A549 treated with AZD2906 at 1 μM for 4 hours (cell line): ENCODE measurements at places on chromosomes 12 and 14. TPM values are rescaled to one million over a fixed set of nuclear protein-coding genes. Genes with fewer than 3 reads are reported as not detected.

The KLRK1 gene
- total RNA-seq, result 0.18 TPM in 1 of 5 replicates, not detected in the others

The PLBD1 gene
- 4.1 to 4.8 TPM (median 4.3 TPM) in 5 replicates for total RNA-seq

The ZBTB1 gene
- total RNA-seq, result 19.5 to 22.0 TPM (median 21.1 TPM) in 5 replicates

The GLIPR1L2 gene
- total RNA-seq, result 0.14 to 0.24 TPM (median 0.17 TPM) in 4 of 5 replicates, not detected in the other

The LBHD2 gene
- 0.18 to 0.25 TPM (median 0.22 TPM) in 3 of 5 replicates, not detected in the others for total RNA-seq

The DNAI7 gene
- 0.11 to 0.39 TPM (median 0.13 TPM) in 5 replicates for total RNA-seq

The CEBPE gene
- total RNA-seq, result 0.06 TPM in 1 of 5 replicates, not detected in the others

The CPNE6 gene
- 0.05 to 0.12 TPM (median 0.06 TPM) in 4 of 5 replicates, not detected in the other for total RNA-seq

The C12orf50 gene
- 0.14 TPM in 1 of 5 replicates, not detected in the others for total RNA-seq

The YY1 gene
- total RNA-seq, result 62.4 to 68.7 TPM (median 66.8 TPM) in 5 replicates

The ITPR2 gene
- 1.3 to 3.0 TPM (median 2.2 TPM) in 5 replicates for total RNA-seq

The LRRC74A gene
- not detected in 5 replicates for total RNA-seq

The TRHDE gene
- 0.01 to 0.15 TPM (median 0.03 TPM) in 5 replicates for total RNA-seq

The KERA gene
- not detected in 5 replicates for total RNA-seq

The LMNTD1 gene
- total RNA-seq, result not detected in 5 replicates

The AMHR2 gene
- 0.48 to 1.1 TPM (median 1.00 TPM) in 5 replicates for total RNA-seq

The TWF1 gene
- total RNA-seq, result 57.1 to 73.5 TPM (median 64.2 TPM) in 5 replicates

The LRCOL1 gene
- total RNA-seq, result not detected in 5 replicates

The KRT7 gene
- total RNA-seq, result 5,269 to 6,220 TPM (median 5,903 TPM) in 5 replicates

The DIO3 gene
- 0.03 to 0.07 TPM (median 0.06 TPM) in 4 of 5 replicates, not detected in the other for total RNA-seq

The KRT82 gene
- total RNA-seq, result not detected in 5 replicates

The LALBA gene
- not detected in 5 replicates for total RNA-seq

The RHEBL1 gene
- total RNA-seq, result 3.2 to 5.1 TPM (median 4.1 TPM) in 5 replicates

The MYF5 gene
- total RNA-seq, result not detected in 5 replicates

The SPTB gene
- 1.4 to 1.7 TPM (median 1.5 TPM) in 5 replicates for total RNA-seq

The ADGRD1 gene
- 0.42 to 0.75 TPM (median 0.48 TPM) in 5 replicates for total RNA-seq

The KCNK13 gene
- 0.07 to 0.18 TPM (median 0.14 TPM) in 5 replicates for total RNA-seq

The KRT86 gene
- total RNA-seq, result 30.0 to 47.3 TPM (median 45.3 TPM) in 5 replicates

The TPH2 gene
- total RNA-seq, result not detected in 5 replicates

The ZNF385A gene
- total RNA-seq, result 14.0 to 21.2 TPM (median 19.8 TPM) in 5 replicates

The OASL gene
- total RNA-seq, result 1.8 to 3.6 TPM (median 2.5 TPM) in 5 replicates

The OR6C75 gene
- total RNA-seq, result not detected in 5 replicates

The KRT72 gene
- total RNA-seq, result 0.05 TPM in 1 of 5 replicates, not detected in the others

The TMEM120B gene
- 11.7 to 16.9 TPM (median 16.0 TPM) in 5 replicates for total RNA-seq

The ACOT6 gene
- not detected in 5 replicates for total RNA-seq

The TEX52 gene
- not detected in 5 replicates for total RNA-seq

The POTEM gene
- total RNA-seq, result not detected in 5 replicates

The TTC6 gene
- total RNA-seq, result 0.12 to 0.45 TPM (median 0.34 TPM) in 5 replicates

The LHX5 gene
- total RNA-seq, result 0.02 to 0.07 TPM (median 0.05 TPM) in 4 of 5 replicates, not detected in the other

The DDX24 gene
- total RNA-seq, result 161 to 171 TPM (median 165 TPM) in 5 replicates

The OR5AU1 gene
- not detected in 5 replicates for total RNA-seq

The KRT74 gene
- total RNA-seq, result 0.02 to 0.03 TPM in 2 of 5 replicates, not detected in the others

The KRT83 gene
- 3.3 to 6.3 TPM (median 5.5 TPM) in 5 replicates for total RNA-seq

The SUPT16H gene
- 89.8 to 120 TPM (median 93.0 TPM) in 5 replicates for total RNA-seq

The RAB15 gene
- 17.8 to 20.0 TPM (median 19.7 TPM) in 5 replicates for total RNA-seq

The NINJ2 gene
- total RNA-seq, result 0.41 to 0.74 TPM (median 0.61 TPM) in 5 replicates
